ENCODE measurements at places on chromosomes 7 and 10.

DNA sequence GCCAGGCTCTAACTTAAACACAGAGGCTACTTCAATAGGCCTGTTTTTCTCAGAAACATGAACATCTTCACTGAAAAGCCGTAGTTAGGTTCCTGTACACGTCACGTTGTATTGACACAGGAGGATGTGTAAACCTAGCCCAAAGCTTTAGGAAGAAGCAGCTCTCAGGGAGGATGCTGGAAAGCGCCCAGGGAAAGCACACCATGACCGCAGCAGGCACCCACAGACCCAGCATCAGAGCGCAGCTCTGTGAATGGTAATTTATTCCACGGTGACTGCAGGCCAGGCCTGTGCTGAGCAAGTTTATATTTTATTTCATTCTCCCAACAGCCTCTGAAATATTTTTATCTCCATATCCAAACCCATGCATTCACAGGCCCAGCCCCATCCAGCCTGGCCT, 51.1 kb downstream of the ASB13 start:
- DNase-seq, result no peak

- no peak for DNase-seq
These were observed 18.3 kb upstream of the MSMB start for GRCh38 chr10:46064269-46064817.

DNA sequence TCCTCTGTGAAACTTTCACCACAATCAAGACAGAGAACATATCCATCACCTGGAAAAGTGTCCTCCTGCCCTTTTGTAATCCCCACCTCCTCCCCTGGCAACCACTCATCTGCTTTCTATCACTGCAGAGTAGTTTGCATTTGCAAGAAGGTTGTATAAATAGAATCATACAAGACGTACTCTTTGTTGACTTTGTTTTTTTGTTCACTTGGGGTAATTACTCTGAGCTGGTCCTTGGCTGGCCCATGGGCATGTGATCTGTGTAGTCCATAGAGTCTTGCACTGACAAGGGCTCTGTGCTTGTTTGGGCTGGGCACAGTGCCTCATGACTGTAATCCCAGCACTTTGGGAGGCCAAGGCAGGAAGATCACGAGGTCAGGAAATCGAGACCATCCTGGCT, 7.8 kb upstream of the HACD1 start:
- no peak for DNase-seq

GRCh38 chr7:14071045-14071444, 81.6 kb upstream of the ETV1 start:
- no peak for DNase-seq
